Liver (tissue), 10 donors: ENCODE measurements at places on chromosomes 16 and 17. TPM values are rescaled to one million over a fixed set of nuclear protein-coding genes. Genes with fewer than 3 reads are reported as not detected.

DNA sequence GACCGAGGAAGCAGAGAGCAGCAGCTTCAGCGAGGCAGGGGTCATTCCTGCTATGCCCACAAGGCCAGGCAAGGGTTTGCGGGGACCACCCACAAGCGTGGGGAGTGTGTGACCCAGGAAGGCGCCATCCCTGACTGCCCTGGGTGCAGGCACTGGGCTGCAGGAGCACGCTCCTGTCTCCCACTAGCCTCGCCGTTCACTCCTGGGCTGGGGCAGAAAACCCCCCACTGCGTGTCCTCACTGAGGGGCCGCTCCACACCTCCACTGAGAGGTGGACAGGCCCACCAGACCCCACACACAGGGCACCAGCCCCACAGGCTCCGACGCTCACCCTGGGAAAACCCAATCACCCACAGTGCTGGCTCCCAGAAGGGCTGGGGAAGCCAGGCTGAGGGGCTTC, 56.1 kb downstream of the KLHDC4 start:
- peaks cover 3% of the 10 kb centered on the region for H3K36me3 ChIP-seq
- H3K27me3 ChIP-seq = no peaks in the 10 kb centered on the region
- no peak for DNase-seq
- H3K27ac ChIP-seq = no peak overlapping the region

- DNase-seq = peak; percentile 52
- peaks cover 28% of the 10 kb centered on the region for H3K4me1 ChIP-seq
- H3K4me3 ChIP-seq = peak overlapping the region; percentile 87
- peaks cover 3% of the 10 kb centered on the region for H3K36me3 ChIP-seq
- no peaks in the 10 kb centered on the region for H3K27me3 ChIP-seq
- no peak overlapping the region for H3K27ac ChIP-seq
These were observed 714 bp downstream of the SPATA33 start for GRCh38 chr16:89658221-89658879.

DNA sequence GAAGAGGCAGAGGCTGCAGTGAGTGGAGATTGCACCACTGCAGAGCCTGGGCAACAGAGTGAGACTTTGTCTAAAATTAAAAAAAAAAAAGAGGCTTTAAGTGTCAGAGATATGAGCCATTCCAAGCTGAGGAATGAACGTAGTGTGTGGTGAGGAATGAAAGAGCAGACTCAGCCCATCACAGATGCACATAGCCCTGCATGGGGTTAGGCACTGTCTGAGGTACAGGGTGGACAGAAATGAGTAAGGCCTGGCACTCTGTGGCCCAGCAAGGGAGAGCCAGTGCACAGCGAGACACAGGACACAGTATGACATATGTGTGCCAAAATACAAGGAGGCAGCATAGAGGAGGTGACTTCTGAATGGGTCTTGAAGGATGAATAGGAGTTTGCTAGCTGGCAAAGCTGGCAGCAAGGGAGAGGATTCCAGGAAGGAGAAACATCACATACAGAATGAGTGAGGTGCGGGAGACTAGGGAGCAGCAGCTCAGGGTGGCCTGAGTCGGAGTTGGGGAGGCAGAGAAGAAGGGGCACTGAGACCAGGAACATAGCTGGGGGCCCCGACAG, 8.7 kb upstream of the ZNF469 start:
- H3K4me3 ChIP-seq = no peak overlapping the region
- H3K36me3 ChIP-seq = no peaks in the 10 kb centered on the region
- DNase-seq = no peak
- no peak overlapping the region for H3K27ac ChIP-seq
- no peaks in the 10 kb centered on the region for H3K27me3 ChIP-seq

- H3K4me1 ChIP-seq = no peaks in the 10 kb centered on the region
- no peak overlapping the region for H3K27ac ChIP-seq
- no peak for DNase-seq
- no peak overlapping the region for H3K4me3 ChIP-seq
- H3K27me3 ChIP-seq = no peaks in the 10 kb centered on the region
- H3K36me3 ChIP-seq = no peaks in the 10 kb centered on the region
These were observed 392.1 kb downstream of the SOX9 start for GRCh38 chr17:72512649-72513556.

DNA sequence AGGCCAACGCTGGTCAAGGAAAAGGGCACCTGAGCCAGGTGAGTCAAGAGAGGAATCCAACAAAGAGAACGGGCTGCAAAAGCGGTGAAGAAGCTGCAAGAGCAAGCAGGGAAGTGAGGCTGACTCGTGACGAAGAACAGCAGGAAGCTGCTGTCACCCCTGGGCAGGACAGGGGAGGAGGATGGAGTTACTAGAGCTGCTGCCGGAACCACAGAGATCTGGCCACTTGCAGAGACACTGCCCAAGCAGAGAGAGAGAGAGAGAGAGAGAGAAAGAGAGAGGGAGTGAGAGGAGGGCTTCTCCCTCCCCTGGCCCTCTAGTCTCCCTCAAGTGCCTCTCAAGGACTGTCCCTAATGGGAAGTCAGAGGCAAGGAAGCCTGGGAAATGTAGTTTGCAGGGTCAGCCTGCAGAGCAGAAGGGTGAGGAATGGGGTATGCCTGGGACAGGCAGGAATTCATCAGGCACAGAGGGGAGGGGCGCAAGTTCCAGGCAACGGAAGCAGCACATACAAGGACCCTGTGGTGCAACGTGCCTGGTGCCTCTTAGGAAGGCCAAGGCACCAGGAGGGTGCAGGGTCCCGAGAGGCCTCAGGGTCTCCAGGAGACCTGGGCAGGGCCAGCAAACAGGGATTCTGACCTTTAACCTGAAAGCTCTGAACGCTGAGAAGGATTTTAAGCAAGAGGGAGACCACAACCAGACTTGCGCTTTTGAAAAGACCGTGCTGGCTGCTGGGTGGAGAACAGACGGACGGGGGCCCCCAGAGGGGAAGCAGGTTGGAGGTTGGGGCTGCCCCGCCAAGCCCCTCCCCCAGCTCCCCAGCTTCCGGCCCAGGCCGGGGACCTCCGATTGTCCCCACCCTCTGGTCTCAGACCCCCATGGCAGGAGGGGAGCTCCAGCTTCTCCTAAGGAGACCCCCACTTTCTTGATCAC, 45.8 kb upstream of the CIBAR2 start:
- peak overlapping the region; percentile 68 for H3K27ac ChIP-seq
- H3K4me1 ChIP-seq = peaks cover 18% of the 10 kb centered on the region
- no peak overlapping the region for H3K4me3 ChIP-seq
- H3K36me3 ChIP-seq = no peaks in the 10 kb centered on the region
- DNase-seq = no peak

DNA sequence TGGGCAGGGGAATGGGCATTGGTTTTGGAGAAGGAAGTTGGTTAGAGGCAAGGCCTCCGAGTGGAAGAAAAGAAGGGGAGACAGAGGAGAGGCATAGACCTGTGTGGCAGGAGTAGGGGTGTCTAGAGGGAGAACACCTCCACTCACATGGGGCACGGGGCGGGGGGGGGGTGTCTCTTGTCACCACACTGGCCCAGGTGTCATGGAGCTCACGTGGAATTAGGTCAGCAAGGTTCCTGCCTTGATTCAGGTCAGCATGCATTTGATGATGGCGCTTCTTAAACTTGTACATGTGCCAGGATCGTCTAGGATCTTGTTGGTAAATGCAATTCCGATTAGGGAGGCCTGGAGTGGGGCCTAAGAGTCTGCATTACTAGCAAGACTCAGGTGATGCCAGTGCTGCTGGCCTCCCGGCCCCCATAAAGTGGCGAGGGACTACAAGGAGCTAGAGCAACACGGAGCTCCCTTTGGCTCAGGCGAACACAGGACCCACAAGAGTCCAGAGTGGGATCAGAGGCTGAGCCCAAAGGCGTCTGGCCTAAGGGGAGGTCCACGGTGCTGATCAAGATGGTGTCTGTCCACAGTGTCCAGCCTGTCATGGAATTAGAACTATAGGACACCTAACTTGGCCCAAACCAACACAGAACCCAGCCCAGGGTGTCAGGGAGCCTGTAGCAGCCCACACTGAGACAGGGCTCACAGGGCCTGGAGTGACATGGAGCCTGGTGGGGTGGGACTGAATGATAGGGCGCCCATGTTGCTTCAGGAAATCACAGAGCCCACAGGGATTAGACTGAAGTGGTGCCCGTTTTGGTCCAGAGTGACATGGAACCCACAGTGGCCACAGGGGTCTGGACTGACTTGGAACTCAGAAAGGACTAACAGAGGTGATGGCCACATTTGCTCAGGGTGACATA, 16.7 kb downstream of the EPOP start:
- DNase-seq = no peak
- no peaks in the 10 kb centered on the region for H3K36me3 ChIP-seq
- H3K4me1 ChIP-seq = no peaks in the 10 kb centered on the region
- no peak overlapping the region for H3K27ac ChIP-seq
- H3K4me3 ChIP-seq = no peak overlapping the region

DNA sequence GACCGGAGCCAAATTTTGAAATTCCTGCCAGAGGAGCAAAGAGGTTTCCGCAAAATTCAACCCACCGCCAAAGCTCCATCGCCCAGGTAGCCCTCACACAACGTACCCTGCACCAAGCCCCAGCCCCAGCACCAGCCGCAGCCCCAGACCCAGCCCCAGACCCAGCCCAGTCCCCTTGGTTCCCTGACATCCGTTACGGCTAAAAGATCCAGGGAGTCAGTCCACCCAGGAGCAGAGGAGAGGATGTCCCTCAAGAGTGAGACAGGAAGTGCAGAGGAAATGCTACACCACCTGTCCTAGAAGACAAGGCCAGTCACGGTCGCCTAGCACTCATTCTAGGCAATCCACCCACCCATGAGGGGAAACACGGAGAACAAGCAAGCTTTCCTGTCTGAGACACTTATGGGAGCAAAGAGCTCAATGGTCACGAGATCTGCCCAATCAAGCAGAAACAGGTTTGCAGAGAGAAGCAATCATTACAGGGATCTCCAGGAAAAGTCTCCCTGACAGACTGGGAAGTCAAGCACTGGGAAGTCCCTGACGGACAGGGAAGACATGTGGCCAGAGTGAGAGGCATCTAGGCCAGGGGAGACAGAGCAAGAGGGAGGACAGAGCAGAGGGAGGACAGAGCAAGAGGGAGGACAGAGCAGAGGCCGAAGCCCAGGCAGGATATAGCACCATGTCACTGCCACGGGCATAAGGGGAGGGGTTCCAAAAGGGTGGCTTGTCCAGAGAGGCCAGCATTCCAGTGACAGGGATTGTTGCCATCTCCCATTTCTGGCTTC, 15.0 kb upstream of the KCNJ18 start:
- H3K4me1 ChIP-seq = no peaks in the 10 kb centered on the region
- H3K27ac ChIP-seq = no peak overlapping the region
- DNase-seq = peak; percentile 23
- peaks cover 4% of the 10 kb centered on the region for H3K27me3 ChIP-seq
- no peaks in the 10 kb centered on the region for H3K36me3 ChIP-seq

DNA sequence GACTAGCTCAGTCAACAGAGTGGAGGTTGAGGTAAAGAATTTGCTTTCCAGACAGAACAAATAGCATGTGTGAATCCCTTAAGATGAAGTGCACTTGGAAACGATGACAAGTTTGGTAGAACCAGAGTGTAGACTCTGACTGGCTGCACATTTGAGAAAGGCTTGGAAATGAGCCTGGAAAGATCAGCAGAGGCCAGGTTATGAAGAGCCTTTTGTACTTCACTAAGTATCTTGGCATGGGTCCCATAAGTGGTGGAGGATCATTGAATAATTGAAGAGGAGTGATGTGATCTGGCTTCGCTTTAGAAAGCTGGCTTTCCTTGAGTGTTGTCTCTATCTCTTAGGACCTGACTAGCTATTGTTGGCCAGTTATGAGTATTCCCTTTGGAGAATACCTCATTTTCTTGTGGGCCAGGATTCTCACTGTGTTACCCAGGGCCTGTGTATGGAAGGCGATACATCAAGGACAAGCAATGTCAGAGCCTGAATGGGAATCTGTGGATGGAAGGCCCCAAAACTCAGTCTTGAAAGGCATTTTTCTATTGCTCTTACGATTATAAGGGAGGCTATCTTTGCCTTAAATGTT, 329.8 kb downstream of the UTP18 start:
- no peak for DNase-seq
- H3K36me3 ChIP-seq = no peaks in the 10 kb centered on the region
- no peaks in the 10 kb centered on the region for H3K27me3 ChIP-seq
- H3K27ac ChIP-seq = no peak overlapping the region
- no peaks in the 10 kb centered on the region for H3K4me1 ChIP-seq
- no peak overlapping the region for H3K4me3 ChIP-seq

DNA sequence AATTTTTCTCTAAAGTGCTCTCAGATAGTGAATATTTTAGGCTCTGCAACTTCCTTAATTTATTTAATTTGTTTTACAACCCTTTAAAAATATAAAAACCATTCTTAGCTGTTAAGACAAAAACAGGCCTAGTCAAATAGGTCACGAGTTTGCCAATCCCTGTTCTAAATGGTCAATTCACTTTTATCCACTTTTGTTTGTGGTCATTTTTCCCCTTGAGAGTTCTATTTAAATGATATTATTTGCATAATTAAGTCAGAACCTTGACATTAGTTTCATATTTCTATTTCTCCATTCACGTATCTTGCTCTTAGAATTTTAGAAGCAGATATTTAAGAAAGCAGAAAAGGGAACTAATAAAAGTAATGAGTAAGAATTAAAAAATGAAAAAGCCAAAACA, 4.0 kb downstream of the AMFR start:
- no peaks in the 10 kb centered on the region for H3K27me3 ChIP-seq
- H3K4me3 ChIP-seq = no peak overlapping the region
- no peak for DNase-seq
- peaks cover 14% of the 10 kb centered on the region for H3K4me1 ChIP-seq

DNA sequence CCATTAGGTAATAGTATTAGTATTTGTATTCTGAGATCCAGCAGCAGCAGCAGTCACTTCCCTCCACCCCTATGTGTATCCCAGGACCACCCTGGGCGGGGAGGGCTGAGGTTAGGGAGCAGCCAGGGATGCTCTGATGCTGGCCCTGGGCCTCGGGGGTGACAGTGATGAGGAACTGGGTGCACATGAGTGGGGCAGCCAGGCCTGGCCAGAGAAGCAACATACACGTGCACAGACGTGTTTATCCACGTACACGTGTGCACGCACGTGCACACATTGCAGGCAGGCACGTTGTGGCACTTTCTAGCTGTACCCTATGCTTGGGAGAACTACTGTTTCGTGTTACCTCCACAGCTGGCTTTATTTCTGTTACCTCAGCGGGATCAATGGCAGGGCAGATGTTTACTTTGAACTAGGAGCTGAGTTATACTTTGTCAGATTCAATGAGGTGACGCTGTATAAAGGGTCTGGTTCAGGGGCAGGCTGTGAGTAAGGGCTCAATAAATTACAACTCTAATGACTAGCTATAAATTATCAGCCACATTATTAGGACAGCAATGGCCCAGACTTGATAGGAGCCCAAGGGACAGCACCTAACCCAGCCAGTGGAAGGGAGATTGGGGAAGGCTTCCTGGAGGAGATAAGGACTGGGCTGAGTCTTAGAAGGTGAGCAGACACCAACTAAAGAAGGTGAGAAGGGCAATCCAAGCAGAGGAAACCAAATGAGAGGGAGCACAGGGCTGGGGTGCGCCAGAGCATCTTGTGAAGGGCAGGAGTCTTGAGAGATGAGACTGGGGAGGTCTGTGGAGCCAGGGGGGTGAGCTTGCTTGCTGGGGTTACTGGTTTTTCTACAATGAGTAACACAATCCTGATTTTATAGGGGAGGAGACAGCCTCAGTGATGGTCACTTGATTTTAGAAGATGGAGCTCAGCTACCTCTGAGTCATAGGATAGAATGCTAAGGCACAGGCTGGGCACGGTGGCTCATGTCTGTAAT, 22.4 kb upstream of the CA4 start:
- no peak overlapping the region for H3K4me3 ChIP-seq
- no peaks in the 10 kb centered on the region for H3K4me1 ChIP-seq
- peak; percentile 19 for DNase-seq
- H3K36me3 ChIP-seq = no peaks in the 10 kb centered on the region

The CDRT15L2 gene
- total RNA-seq = not detected

The C17orf67 gene
- 0.19 TPM for total RNA-seq

The MT2A gene
- 387 TPM for total RNA-seq

The ITGAL gene
- 11.8 TPM for total RNA-seq

The ASB16 gene
- 0.37 TPM for total RNA-seq

The EFCAB13 gene
- 2.0 TPM for total RNA-seq

The ACAP1 gene
- 4.9 TPM for total RNA-seq

The CHMP6 gene
- 9.6 TPM for total RNA-seq
